H4 (cell line): ENCODE measurements at places on chromosomes 1 and 21. TPM values are rescaled to one million over a fixed set of nuclear protein-coding genes. Genes with fewer than 3 reads are reported as not detected.
A peak's percentile ranks its signal among the peaks of the same experiment; 100 is the strongest.

The CFH gene
- 57.0 and 74.2 TPM in 2 replicates for total RNA-seq

The TRIM33 gene
- 8.6 and 8.8 TPM in 2 replicates for total RNA-seq

The PPIAL4G gene
- total RNA-seq: not detected in 2 replicates

The YY1AP1 gene
- total RNA-seq: 26.3 and 43.9 TPM in 2 replicates

The PRAMEF14 gene
- not detected in 2 replicates for total RNA-seq

The PHGDH gene
- 338 and 346 TPM in 2 replicates for total RNA-seq

The FCRL2 gene
- not detected in 2 replicates for total RNA-seq

The KRTAP19-1 gene
- not detected in 2 replicates for total RNA-seq

The VAV3 gene
- 23.7 and 40.5 TPM in 2 replicates for total RNA-seq

The PRDM16 gene
- total RNA-seq: 0.14 and 0.97 TPM in 2 replicates

The PTGER3 gene
- 0.50 and 2.4 TPM in 2 replicates for total RNA-seq

The SH2D2A gene
- 2.5 TPM in 2 replicates for total RNA-seq

The CASQ2 gene
- not detected in 2 replicates for total RNA-seq

The INPP5B gene
- 10.3 and 11.7 TPM in 2 replicates for total RNA-seq

The FCMR gene
- total RNA-seq: 0.12 and 1.3 TPM in 2 replicates

The GBP3 gene
- 2.1 and 2.4 TPM in 2 replicates for total RNA-seq

The CFHR4 gene
- total RNA-seq: not detected in 2 replicates

GRCh38 chr1:171480035-171480434 lies 5.3 kb upstream of the PRRC2C start:
- no peak for DNase-seq

DNA sequence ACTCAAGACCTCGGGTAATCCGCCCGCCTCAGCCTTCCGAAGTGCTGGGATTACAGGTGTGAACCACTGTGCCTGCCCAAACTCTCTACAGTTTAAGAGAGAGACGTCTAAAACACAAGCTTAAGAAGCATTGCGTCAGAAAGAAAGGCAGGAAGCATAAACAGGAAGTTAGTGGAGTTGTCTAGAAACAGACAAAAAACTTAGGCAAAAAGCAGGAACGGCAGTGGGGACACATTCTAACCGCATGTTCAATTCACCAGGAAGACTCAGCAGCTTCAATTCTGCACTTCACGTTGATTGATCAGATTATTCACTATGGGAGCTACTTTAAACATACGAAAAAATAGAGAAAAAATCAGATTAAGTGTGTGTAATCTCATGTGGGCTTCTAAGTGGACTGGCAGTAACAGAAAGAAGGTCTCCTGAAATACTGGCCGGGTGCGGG lies 7.4 kb downstream of the CFAP74 start:
- peak; percentile 66 for DNase-seq

- no peak for DNase-seq
Observed at GRCh38 chr1:116323491-116323890, 49.6 kb upstream of the ATP1A1 start.

DNA sequence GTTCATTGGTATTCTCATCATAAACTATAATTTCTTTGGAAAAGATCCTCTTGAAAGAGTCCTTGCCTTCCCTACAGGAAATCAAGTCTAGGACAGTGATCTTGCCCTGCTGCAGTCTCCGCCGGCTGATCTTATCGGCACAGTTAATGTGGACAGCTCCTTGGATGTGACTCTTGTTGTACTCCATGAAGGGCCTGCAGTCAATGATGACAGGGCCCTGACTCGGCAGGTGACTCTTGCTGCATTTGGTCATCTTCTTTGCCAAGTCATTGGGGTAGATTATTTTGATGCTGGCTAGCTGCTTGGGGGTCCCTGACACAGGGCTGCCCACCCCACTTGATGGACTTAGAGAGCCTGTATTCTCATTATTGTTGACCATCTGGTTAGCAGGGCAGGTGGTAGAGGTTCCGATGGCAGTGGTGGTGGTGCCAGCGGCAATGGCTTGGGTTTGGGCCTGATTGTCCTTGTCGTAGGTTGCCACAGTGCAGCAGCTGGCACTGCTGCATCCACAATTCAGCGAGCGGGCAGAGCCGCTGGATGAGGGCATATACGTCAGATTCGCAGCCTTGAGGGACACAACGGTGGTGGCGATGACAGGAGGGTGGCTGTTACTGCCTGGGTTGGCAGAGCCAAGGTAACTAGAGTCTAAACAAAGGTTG lies 2.7 kb downstream of the DUSP10 start:
- DNase-seq: no peak

DNA sequence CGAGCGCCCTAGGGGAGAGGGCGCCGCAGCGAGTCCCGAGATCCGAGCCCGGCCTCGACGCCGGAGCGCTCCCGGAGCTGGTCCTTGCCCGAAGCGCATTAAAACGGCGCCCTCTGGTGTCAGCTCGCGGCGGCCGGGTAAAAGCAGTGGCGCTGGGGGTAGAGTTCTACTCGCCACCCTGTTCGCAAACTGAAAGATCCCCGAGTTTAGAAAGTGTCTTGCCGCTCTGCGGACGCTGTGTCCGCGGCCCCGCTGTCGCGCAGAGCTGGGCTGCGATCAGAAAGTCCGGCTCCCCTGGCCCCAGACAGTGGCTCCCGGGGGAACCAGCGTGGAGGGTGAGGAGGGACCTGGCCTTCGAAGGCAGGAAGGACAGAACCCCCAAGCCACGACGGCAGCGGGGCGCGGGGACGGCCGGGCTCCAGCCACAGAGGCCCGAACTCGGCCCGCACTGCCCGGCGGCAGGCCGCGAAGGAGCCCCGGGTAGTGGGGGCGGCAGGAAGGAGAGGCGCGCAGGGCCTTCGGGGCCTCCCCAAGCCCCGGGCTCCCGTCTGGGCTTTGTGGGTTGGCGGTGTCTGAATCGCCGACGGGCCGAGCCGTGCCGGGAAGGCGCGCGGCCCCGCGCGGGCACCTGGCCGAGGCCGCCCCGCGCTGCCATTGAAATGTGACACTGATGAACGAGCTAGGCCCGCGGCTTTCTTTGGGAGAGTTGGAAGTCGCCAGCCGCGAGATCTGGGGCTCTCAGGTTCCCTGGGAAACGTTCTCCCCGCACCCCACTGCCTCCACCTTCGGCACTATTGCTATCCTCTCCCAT lies 39.1 kb upstream of the NFIA start:
- no peak for DNase-seq

GRCh38 chr1:41918450-41919043 lies at the start of gene HIVEP3:
Gene HIVEP3 (minus strand): TSS chr1:41918922.
- DNase-seq: peak; percentile 39

DNA sequence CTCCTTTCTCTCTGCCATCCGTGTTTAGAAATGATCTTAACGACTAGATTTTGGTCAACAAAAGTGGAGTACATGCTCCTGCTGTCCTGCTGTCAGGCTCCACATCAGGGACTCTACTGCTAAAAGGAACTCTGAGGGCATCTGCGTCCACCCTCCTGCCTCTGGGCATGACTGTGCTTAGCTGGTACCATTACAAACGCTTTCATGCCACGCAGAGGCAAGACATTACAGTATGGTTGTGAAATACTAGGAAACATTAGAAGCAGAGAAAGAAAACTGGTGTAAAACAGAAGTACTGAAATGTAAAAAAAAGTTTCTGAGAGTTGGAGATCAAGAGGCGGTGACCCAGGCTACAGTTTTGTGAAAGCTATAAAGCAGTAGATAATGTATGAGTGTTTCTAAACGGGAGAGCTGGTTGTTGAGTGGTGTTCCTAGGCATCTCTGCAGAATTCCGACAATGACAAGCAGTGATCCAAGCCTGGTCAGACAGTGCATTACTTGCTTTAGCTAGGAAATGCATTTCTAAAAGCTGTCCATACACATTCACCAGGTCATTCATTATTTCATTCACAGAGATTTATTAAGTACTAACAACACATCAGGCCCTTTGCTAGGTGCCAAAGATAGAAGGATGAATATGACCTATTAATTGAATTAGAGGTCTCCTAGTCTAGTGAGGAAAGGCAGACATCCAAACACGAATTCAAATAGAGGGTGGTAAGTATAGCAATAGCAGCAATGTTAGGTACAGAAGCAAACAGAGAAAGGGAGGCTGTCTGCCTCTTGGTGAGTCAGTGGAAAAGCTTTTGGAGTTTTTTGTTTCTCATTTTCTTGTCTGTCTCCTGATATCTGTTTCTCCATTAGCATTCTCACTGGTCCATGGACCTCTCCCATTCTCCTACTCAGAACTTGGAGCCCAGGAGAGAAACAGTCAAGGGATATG lies 401.9 kb downstream of the LMO4 start:
- no peak for DNase-seq

GRCh38 chr1:26771643-26772321 lies 16.0 kb upstream of the PIGV start:
- DNase-seq: peak; percentile 92

DNA sequence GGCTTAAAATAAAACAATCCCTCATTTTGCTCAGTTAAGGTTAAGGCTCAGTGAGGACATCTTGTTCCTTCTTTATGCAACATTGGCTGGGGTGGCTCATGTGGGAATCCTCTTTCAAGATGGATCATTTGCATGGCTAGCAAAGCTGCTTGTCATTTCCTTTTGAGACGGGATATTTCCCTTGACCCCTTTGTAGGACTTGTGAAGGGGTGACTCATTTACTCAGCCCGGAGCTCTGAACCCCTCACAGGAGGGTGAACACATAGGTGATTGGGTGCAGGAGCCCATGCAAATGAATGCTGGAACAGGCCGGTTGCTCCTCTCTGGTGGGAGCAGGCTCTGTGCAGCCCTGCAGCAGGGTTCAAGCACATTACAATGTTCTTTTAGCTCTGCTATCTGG lies 15.8 kb upstream of the C8A start:
- DNase-seq: no peak

DNA sequence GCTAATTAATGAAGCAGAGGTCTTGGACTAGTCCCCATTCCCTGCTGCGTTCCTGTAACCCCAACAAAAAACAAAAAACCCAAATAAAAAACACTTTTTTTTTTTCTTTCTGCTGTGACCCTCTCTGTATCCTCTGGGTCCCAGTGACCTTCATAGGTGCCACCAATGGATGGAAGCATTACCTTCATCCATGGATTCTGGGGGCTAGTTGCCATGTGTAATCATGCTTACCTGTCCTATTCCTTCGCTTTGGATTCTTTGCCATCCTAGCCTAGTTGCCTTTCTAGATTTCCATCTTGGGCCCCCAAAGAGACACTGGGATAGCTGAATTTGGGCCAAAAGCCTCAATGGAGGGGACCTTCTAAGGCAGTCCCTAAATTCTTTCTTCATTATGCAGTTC lies 1208.7 kb downstream of the BRINP3 start:
- peak; percentile 16 for DNase-seq

- no peak for DNase-seq
Observed at GRCh38 chr21:28541371-28542112, 451.1 kb downstream of the LTN1 start.

- no peak for DNase-seq
Observed at GRCh38 chr21:34299168-34299539, 64.7 kb upstream of the KCNE2 start.

GRCh38 chr1:43292216-43292615 lies 6.8 kb upstream of the C1orf210 start:
- DNase-seq: no peak

DNA sequence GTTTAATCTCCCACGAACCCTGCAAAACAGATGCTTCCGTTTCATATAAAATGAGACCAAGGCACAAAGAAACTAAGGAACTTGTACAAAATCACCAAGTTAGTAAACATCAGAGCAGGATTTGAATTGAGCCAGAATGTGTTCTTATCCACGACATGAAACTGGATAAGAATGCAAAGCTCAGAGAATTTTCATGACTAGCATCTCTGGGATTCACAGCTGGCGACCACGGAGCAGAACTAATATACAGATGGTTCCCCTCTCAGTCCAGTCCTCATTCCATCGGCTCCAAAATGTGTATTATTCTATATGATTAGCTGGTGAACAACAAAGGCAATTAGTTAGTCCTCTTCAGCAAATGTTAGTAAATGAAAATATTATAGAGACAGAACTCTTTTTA lies 72.3 kb upstream of the ERG start:
- DNase-seq: no peak

DNA sequence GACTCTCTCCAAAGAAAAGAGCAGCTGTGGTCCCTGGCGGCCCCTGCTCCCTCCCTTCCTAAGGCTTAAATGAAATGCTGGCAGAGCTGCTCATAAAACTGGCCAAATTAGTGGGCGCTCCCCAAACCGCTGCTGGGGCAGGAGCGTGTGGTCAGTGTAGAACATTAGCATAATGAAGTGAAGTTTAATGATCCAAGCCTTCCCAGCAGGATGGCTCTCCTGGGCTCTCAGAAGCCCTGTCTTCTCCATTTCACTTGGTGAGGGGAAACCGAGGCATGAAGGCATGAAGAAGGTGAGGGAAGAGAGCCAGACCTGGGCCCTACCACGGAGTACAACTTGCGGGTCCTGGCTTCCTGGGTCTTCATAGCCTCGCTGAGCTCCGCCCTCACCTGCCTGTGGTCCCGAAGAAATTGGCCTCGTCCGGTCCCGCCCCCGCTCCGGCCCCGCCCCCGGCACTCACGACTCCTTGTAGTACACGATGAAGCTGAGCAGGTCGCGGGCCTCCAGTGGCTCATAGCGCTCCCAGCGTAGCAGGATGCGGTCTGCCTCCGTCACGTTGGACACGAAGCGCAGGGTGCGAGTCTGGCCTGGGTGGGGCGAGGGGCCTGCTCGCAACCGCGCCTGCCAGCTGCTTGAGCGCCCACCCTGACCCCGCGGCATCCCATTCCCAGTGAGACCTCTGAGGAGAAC lies 10.3 kb downstream of the INSRR start:
- DNase-seq: no peak

GRCh38 chr1:164625004-164625617 lies 66.1 kb downstream of the PBX1 start:
- DNase-seq: no peak

- no peak for DNase-seq
Observed at GRCh38 chr1:31441970-31442647, 29.1 kb downstream of the SERINC2 start.

DNA sequence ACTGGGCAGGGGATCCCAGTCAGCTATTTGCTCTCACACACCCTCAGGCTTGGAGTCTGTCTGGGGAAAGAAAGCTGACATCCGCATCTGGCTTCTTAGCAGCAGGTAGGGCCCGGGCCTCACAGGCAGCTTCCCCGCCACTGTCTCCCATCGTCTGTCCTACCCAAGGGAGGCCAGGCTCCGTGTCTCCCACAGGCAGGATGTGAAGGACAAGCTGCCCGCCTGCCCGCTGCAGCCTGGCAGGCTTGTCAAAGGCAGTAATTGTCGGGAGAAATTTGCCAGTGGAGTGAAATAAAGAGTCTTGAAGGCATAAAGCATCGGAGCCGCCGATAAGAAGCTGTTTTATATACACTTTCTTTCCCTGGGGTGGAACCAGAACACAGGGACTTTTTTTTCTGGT lies 44.0 kb upstream of the DISP3 start:
- DNase-seq: no peak

GRCh38 chr1:67882196-67882958 lies 49.1 kb upstream of the GNG12 start:
- no peak for DNase-seq

- peak; percentile 11 for DNase-seq
Observed at GRCh38 chr1:245434280-245434679, 279.5 kb downstream of the KIF26B start.

GRCh38 chr1:21048462-21048861 lies 128.2 kb downstream of the EIF4G3 start:
- DNase-seq: no peak

- DNase-seq: no peak
Observed at GRCh38 chr1:232174306-232174705, 455.6 kb downstream of the SIPA1L2 start.

GRCh38 chr1:42380586-42381279 lies at the start of gene RIMKLA:
Gene RIMKLA (plus strand): TSS chr1:42380792. CDS start chr1:42380935, 143 bp downstream.
- no peak for DNase-seq

GRCh38 chr1:227896710-227897655 lies 50.7 kb downstream of the WNT9A start:
- no peak for DNase-seq

GRCh38 chr1:38059635-38060250 lies 13.2 kb upstream of the POU3F1 start:
- DNase-seq: no peak
